ENCODE measurements at places on chromosomes 1 and 21. TPM values are rescaled to one million over a fixed set of nuclear protein-coding genes. Genes with fewer than 3 reads are reported as not detected.
A peak's percentile ranks its signal among the peaks of the same experiment; 100 is the strongest.

Gene KIAA0040
- total RNA-seq, result 36.7 TPM

Gene LCE2C
- total RNA-seq, result not detected

Gene SPRR2F
- not detected for total RNA-seq

- no peak overlapping the region for H3K4me3 ChIP-seq
- H3K4me1 ChIP-seq, result no peaks in the 10 kb centered on the region
- no peak overlapping the region for H3K27ac ChIP-seq
- peaks cover 71% of the 10 kb centered on the region for H3K36me3 ChIP-seq
Measured at GRCh38 chr1:113109908-113110554, 37.0 kb downstream of the LRIG2 start.

GRCh38 chr21:29449306-29449950 is 150.7 kb downstream of the BACH1 start:
- DNase-seq, result no peak
- H3K27ac ChIP-seq, result no peak overlapping the region
- no peaks in the 10 kb centered on the region for H3K4me1 ChIP-seq

GRCh38 chr1:85582687-85583591 is 2.4 kb downstream of the CCN1 start:
- no peak for DNase-seq
- peak overlapping the region; percentile 96 for H3K27ac ChIP-seq
- H3K4me1 ChIP-seq, result peaks cover 3% of the 10 kb centered on the region

GRCh38 chr1:18496056-18496455 is 15.3 kb downstream of the KLHDC7A start:
- no peaks in the 10 kb centered on the region for H3K4me1 ChIP-seq
- no peak overlapping the region for H3K4me3 ChIP-seq
- no peaks in the 10 kb centered on the region for H3K36me3 ChIP-seq

All from ascending aorta (tissue), 2 donors.